ENCODE measurements at places on chromosomes 12 and 14. TPM values are rescaled to one million over a fixed set of nuclear protein-coding genes. Genes with fewer than 3 reads are reported as not detected.

- no peak for DNase-seq
Measured at GRCh38 chr14:104138098-104138717, at the start of gene KIF26A. KIF26A (plus strand) TSS chr14:104138587; CDS start chr14:104138723, 136 bp downstream.

DNA sequence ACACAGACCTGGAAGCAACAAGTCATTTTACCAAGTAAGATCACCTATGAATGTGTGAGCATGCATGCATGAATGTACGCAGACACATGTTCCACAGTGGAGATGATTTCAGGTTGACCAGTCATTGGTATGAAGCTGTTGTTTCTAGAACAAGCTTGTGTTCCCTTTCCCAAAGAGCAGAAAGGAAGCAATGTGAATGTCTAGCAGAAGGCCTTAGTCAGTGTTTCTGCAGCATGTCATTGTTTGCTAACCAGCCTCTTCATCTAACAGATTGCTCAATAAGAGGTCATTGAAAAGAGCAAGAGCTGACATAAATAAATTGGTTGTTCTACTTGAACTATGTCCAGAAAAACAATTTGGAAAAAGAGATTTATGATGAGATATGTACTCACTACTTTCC lies 191.4 kb downstream of the PLCZ1 start:
- no peak for DNase-seq

GRCh38 chr12:105931762-105932570 lies 206.8 kb downstream of the NUAK1 start:
- no peak for DNase-seq

GRCh38 chr12:54561164-54561563 lies 11.8 kb downstream of the PDE1B start:
- DNase-seq: peak; percentile 35

DNA sequence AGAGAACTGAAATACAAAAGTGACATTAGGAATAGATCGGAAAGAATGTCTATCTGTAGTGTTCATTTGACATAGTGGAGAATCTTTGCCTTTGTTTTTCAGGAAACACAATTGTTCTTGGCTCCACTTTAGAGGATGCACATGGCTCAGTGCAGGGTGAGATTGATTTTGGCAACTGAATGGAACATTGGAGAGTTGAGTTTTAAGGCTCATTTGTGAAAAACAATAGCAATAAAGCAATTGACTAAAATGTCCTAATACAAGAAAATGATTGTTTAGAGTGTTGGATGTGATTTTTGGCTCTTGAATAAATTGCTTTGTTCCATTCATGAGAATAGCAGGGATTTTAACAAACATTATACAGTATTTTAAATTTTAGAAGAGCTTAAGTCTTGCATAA lies 116.4 kb downstream of the SLC38A1 start:
- no peak for DNase-seq

DNA sequence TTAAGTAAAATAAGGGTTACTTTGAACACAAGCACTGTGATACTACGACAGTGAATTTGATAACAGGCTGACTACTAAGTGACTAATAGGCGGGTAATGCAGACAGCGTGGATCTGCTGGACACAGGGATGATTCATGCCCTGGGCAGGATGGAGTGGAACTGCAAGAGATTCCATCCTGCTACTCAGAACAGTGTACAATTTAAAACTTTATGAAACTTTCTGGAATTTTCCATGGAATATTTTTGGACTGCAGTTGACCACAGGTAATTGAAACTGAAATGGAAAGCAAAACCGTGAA lies 46.0 kb downstream of the YEATS4 start:
- no peak for DNase-seq

SLC17A8 gene
- polyA plus RNA-seq: 0.19 TPM

FOXN4 gene
- 0.12 TPM for polyA plus RNA-seq

ERH gene
- 127 TPM for polyA plus RNA-seq

SLC25A3 gene
- polyA plus RNA-seq: 625 TPM

NKX2-1 gene
- polyA plus RNA-seq: not detected

Measured in hindlimb muscle (tissue), 1 donor.